Activated naive CD8-positive, alpha-beta T cell treated with anti-CD3 and anti-CD28 coated beads for 36 hours (primary cell): ENCODE measurements at places on chromosomes 12 and 14.
A peak's percentile ranks its signal among the peaks of the same experiment; 100 is the strongest.

DNA sequence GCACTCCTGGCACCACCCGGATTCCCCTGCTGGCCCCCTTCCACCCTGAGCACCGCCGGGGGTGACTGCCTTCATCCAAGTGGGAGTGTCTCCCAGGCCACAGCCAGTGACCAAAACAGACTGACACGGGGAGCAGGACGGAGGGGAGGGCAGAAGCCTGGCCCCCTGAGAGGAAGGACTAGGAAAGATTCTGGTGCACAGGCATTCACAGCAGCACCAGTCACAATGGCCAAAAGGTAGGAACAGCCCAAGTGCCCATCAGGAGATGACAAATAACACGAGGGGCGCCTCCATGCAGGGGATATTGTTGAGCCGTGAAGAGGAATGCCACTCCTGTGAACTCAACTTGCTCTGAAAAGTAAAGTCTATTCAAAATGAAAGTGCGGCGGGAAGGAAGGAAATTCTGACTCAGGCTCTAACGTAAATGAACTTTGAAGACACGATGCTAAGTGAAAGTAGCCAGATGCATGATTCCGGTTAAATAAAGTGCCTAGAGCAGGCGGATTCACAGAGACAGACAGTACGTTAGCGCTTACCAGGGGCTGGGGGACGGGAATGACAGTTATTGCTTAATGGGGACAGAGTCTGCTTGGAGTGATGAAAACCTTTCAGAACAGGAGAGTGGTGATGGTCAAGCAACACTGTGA, 146.1 kb upstream of the NCOR2 start:
- peak; percentile 74 for DNase-seq

- no peak for DNase-seq
Measured at GRCh38 chr12:10615532-10615931, 2.1 kb upstream of the MAGOHB start.

GRCh38 chr14:68633131-68633991, 159.5 kb downstream of the ZFP36L1 start:
- no peak for DNase-seq

- no peak for DNase-seq
Measured at GRCh38 chr14:55807881-55808379, 227.9 kb downstream of the KTN1 start.

GRCh38 chr12:67457136-67457535, 188.0 kb downstream of the CAND1 start:
- no peak for DNase-seq

GRCh38 chr14:33127531-33127930, 188.9 kb downstream of the NPAS3 start:
- DNase-seq = no peak
